ENCODE measurements at places on chromosomes 3 and 15.

- DNase-seq: no peak
These were observed 325.9 kb upstream of the CTDSPL start for GRCh38 chr3:37535526-37536432.

DNA sequence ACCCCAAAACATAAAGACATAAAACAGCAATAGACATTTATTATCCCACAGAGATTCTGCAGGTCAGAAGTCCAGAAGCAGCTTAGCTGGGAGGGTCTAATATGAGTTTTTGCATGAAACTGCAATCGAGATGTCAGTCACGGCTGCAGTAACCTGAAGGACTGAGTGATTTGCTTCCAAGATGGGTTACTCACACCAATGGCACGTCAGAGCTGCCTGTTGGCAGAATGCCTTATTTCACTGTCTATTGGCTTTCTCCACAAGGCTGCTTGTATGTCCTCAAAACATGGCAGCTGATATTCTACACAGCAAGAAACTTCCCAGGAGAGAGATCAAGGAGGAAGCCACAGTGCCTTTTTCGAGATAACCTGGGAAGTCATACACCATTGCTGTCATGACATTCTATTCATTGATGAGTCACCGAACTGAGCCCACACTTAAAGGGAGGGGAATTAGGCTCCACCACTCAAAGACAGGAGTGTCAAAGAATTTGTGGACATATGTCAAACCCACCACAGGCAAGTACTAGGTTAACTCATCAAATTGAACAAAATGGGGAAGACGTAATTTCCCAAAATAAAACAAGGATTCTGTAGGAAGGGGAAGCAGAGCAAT lies 122.2 kb downstream of the SYNPR start:
- DNase-seq: peak; percentile 54

GRCh38 chr15:51343466-51343865 lies 2.0 kb downstream of the GLDN start:
- DNase-seq: no peak

DNA sequence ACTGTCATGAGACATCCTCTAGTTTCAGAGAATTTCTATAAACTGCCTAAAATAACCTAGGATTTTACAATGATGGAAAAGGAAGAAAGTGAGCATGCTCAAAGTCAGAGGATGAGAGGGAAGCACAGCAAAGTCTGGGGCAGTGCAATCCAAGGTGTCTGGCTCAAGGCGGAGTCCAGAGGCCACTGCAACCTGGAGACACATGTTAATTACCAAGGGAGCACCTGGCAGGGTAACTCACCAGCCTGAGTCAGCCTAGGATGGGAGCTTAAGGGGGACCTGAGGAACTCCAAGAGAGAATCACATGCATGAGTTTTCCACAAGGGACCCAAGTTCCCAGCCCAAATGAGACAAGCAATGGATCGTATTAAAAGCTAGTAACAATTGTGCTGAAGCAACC lies 49.8 kb downstream of the PLD1 start:
- no peak for DNase-seq

GRCh38 chr15:58137686-58138085 lies 495 bp upstream of the AQP9 start:
- DNase-seq: no peak

DNA sequence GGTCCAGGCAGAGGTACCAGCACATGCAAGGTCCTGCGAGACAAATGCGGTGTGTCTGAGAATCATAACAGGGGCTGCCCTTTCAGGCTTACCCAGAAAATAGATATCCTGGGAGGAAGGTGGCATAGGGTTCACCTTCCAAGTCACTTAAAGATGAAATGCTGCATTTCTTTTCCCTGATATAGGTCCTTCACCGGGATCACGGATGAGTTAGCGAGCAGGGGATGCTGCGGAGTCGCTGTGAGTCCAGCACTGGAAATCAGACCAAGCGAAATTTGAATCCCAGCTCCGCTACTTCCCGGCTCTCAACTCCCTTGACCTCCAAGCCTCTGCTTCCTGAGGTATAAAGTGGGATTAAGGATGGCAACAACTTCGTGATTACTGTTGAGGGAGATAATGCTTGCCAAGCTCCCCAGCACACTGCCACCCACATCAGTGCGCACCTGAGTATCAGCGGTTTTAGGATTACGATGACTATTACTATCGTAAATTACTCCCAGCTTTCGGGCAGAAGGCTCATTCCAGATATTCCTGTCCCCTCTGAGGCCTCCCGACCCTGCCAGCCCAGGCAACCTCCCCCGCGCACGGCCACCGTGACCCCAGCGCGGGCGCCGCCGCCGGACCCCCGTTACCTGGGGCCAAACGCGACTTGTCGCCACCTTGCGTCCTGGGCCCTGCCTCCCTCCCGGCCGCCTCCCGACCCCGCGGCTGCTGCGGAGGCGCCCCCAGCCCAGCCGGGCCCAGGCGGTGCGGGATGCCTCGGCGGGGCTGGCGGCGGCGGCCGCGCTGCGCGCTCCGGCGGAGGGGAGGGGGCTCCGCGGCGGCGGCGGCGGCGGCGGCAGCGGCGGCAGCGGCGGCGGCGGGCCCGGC lies 589 bp upstream of the GPR27 start:
- no peak for DNase-seq
